ENCODE measurements at places on chromosomes 13 and 19.

DNA sequence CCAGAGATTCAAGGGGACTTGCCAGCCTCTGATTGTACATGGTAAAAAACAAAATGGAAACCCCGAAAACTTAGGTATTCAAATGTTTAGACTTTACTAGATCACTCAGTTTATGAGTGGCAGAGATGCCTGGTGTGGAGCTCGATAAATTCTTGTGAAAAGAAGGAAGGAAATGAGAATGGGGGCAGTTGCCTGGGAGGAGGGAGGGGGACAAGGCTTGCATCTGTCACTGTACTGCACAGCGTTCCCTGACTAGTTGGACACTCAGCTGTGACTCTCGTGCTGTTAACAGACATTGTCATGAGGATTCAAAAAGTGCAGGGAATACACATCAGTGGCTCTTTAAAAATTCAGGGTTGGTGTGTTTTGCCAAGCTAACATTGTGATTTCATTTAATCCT is 232.9 kb downstream of the ZIC5 start:
- DNase-seq = no peak

DNA sequence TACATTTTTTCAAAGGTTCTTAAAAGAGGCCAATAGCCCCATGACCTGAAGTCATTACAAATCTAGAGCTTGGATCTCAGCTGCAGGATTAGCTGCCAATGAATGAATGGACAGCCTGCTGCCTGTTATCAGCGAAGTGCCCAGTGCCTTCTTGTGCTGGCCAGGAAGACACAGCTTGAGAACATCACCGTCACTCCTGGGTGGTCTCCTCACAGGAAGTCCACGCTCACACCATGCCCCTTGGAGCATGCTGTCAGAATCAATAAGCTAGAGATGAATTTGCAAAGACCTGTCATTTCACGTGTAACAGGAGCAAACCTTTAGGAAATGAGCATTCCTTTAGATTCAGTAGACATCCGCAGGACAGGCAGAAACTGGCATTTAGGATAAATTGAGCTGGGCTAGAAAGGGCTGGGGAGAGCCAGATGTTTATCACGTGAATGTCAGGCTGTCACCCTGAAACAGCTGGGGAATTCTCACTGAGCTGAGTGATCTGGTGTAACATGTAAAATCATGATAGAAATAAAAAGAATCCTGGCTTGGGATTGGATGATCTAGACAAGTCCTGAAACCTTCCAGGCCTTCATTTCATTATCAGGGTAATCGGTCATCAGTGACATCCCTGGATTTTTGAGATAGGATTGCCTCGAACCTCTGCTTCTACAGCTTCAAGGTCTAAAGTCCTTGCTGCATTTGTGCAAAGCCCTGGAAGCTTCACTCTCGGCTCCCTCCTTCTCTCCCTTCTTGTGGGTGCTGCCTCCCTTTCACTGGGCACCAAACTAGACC is 49.9 kb upstream of the MEDAG start:
- DNase-seq = no peak

- DNase-seq = no peak
These were observed 515.8 kb downstream of the KLF12 start for GRCh38 chr13:73618275-73618865.

GRCh38 chr19:3282564-3282963 is 58.1 kb downstream of the CELF5 start:
- no peak for DNase-seq

- no peak for DNase-seq
These were observed 25.9 kb upstream of the CCNP start for GRCh38 chr19:40252395-40252794.

DNA sequence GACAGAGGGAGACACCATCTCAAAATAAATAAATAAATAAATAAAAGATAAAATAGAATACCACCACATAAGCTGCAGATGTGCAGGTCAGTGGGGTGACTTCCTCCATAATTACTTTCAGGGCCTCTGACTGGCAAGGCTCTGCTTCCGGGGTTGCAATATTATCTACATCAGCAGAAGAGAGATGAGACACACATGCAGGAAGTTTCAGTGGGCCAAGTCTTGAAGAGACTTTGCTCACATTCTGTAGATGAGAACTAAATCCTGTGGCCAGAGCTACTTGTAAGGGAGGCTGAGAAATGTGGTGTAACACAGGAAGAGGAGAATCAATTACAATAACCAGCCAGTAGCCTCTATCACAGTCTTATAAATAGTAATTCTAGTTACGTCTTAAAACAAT is 89.9 kb upstream of the MAB21L1 start:
- DNase-seq = no peak

DNA sequence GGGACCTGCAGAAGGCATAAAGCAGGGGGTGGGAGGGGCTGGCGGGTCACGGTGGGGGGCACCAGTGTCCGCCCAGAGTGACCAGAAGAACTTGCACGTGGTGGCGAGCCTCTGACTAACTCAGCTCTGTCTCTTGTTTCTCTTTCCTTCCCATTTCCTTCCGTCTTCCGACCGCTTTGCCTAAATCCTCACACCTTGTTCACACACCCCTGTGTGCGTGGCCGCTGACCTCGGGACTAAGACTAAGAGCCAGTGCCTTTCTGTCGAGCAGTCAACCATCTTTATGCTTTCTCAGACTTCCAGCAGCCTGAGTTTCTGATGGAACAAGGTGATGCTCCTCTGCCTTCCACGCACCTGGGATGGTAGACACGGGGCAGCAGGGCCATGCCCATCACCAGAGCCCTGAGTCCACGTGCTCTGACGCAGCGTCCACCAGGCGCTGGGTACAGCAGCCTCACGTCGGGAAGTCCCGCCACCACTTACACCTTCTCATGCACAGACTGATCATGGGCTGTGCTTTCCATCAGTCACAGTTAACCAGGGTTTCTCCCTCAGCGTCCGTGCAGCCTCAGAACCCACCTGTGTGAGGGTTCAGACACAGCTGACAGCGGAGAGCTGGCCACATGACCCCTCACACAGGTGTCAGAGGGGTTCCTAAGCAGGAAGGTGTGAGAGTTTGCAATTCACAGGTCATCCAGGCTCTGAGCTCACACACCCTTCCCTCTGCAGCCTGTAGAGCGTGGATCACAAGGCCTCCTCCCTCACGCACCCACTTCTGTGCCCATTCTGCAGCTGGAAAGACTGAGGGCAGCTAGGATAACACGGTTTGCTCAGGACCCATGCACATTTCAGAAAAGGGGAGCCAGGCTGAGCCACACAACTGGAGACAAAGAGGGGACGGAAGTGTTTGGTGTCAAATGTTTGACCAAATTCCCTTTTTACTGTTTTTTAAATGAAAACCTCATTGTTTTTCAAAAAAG is 90.7 kb upstream of the MCF2L start:
- no peak for DNase-seq

- DNase-seq = no peak
These were observed 1052.0 kb downstream of the DIAPH3 start for GRCh38 chr13:59111751-59112171.

DNA sequence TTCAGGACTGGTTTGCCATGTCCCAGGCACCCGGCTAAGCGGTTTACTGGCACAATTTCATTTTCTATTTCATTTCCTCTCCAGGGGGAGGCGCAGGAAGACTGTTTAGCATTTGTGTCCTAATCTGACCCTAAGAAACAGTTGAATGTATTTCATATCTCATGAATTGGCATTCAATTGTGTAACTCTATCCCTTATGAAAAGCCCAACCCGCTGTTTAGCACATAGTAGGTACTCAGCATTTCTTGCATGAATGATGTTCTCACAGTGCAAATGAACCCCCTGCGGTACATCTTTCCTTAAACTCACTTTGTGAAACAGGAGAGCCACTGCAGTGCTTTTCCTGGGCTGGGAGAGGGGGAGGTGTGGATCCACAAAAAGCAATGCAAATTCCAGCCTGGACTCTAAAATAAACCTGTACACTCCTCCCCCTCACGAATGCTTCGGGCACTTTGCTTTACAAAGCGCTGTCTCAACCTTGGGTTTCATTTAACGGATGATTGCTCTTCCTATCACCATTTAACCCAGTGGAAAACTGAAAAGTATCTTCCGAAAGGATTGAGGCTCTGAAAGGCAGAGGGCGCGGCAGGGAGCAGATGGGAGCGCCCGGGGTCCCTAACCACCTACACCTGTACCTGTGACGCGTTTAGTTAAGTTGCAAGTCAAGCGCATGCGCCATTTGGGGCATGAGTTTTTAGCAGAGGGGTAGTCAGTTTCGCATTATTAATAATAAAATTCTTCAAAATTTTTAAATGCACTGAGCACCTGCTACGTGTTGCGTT is 1.2 kb upstream of the EEF2 start:
- no peak for DNase-seq

DNA sequence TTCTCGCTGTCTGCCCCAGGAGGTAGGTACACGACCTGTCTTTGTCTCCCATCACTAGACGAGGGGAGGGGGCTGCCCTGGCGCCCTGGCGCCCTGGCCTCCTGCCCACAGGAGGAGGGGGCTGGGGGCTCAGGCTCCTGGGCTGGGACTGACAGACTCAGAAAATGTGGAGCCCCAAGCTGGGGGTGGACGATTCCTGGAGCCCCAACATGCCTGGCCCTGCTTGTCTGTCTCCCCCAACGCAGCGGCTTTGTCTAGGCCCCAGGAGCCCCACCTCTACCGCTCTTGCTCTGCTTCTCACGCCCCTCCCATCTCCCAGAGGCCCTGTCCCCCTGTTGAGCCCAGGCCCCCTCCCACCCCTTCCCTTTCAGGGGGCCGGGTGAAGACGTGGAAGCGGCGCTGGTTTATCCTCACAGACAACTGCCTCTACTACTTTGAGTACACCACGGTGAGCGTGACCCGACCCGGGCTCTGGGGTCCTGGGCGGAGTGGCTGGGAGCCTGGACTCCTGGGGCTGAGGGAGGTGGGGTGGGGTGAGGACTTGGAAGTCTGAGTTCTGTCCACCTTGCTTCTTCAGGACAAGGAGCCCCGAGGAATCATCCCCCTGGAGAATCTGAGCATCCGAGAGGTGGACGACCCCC is 8.6 kb downstream of the CYTH2 start:
- no peak for DNase-seq

- peak; percentile 73 for DNase-seq
These were observed 8.2 kb downstream of the REX1BD start for GRCh38 chr19:18596752-18597157.

DNA sequence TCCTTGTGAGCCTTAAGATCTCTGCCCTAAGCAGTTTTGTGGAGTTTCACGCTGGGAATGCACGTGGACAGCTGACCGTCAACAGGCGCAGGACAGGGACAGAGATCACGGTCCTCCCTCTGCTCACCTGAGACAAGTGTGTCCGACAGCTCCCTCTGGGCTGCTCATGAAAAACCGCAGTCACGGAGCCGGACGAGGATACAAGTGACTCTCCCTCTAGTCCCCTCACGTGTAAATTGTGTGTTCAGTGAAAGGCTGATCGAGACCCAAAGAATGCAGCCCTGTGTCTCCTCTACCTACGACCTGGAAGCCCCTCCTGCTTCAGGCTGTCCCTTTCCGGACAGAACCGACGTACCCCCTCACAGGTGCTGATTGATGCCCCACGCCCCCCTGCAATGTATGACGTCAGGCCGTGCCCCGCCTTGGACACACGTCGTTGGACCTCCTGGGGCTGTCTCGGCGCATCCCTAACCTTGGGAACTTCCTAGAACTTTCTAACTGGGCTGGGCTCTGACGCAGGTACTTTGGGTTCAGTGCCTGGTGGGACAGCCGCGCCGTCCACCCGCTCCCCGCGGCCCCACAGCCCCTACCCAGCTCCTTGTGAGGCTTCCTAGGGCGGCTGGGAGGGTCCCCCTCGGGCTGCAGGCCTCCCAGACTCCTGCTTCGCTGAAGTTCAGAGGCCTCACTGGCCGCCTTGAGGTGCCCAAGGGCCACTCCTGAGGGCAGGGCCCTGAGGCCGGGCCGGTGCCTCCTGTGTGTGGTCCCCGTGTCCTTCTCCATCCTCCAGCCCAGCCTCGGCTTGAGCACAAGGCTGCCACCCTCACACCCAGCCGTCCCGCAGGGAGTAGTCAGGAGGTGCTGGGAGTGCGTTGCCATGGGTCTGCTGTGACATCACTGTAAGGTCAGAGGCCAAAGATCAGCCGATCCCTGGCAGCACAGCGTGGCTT is at the start of gene C13orf46:
Gene C13orf46 (minus strand): TSS at position 859 of the 947 bp plus-strand sequence. CDS start 79 bp downstream, at position 780.
- peak; percentile 90 for DNase-seq

- DNase-seq = no peak
These were observed 1434.7 kb downstream of the SLITRK1 start for GRCh38 chr13:82447416-82448077.

GRCh38 chr13:80630685-80631121 is 289.8 kb upstream of the SPRY2 start:
- DNase-seq = no peak

DNA sequence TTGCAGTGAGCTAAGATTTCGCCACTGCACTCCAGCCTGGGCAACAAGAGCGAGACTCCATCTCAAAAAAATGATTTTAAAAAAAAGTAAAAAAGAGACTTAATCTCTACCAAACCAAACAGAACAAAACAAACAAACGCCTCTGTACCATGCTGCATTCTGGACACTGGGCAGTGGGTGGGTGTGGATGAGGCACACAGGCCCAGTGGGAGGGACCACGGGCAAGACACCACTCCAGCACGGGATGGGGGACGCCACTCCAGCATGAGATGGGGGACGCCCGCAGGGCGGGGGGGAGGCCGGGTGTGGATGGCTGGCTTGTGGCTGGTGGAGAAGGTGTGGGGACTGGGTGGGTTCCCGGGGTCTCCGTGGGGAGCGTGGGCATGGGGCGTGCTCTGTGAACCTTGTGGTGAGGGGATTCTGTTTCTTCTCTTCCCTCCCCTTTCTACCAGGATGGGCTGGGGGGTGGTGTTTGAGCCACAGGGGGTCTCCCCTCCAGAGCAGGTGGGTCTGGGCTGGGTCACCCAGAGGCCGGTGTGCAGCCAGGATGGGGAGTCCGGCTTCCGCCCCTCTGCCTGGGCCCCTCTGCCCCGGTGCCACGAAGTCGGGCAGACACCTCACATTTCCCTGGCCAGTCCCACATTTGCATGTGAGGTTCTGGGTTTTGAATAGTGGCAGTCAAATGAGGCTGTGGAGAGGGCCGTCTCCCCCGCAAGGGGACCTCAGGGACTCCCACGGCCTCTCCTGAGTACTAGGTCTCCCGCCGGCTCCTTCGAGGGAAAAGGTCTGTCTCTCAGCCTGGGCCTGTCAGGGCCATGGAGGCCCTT is 23.9 kb upstream of the MATK start:
- DNase-seq = no peak

- DNase-seq = peak; percentile 98
These were observed 9.3 kb downstream of the RPS9 start for GRCh38 chr19:54209811-54210494.

GRCh38 chr13:51659276-51660127 is 75.2 kb downstream of the WDFY2 start:
- no peak for DNase-seq

Measured in left lobe of liver (tissue), 2 donors.